Left lobe of liver (tissue), 2 donors: ENCODE measurements at places on chromosomes 4 and X. TPM values are rescaled to one million over a fixed set of nuclear protein-coding genes. Genes with fewer than 3 reads are reported as not detected.

DNA sequence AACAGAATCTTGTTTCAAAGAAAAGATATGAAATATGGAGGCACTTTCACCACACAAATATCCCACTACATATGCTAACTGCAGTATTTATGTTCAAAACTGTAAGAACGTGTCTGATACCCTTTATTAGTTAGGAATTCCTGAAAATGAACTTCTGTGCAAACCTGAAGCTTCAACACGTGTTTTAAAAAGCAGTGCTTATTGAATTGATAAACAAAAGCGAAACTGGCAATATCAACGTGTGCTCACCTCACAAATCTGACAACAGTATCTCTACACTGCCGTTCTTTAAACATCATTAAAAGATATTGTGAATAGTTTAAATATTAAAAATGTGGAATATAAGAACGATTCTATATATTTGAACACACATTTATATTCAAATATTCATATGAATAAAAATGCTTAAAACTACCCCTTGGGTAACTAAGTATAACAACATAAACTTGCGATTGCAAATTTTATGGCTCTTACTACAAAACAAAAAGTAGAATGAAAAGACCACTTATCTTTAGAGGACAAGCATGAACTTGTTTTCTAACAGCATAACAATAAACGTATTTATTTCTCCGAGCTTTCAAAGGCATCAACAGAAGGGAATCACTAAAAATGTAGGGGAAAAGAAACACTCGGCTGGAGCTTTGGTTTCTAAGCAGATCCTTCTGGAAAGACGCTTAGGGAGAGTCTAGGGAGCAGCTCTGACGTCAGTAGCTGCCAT is at the start of gene LRP2BP:
TSS of gene LRP2BP (minus strand) at position 687 of the 718 bp plus-strand sequence. CDS start 17,738 bp downstream, outside the sequence.
- DNase-seq: no peak

- DNase-seq: no peak
These were observed 2.3 kb downstream of the PLAC8 start for GRCh38 chr4:83112231-83112630.

DNA sequence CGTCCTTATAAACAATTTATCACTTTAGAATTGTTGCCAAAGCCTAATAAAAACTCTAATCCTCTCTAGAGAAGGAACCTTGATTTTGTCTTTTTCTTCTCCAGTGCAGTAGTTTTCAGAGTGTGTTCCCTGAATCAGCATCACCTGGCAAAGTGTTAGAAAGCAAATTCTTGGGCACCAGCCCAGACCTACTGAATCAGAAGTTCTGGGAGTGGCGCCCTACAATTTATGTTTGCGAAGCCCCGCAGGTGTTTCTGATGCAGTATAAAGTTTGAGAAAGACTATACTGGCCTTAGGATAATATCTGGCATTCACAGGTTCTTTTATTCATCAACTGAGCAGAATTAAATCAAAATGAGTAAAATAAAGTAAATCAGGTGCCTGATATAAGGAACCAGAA is 645.8 kb upstream of the ATOH1 start:
- no peak for DNase-seq

- DNase-seq: no peak
These were observed 35.0 kb upstream of the CLCN4 start for GRCh38 chrX:10121787-10122186.

- DNase-seq: no peak
These were observed 66.4 kb upstream of the MAOA start for GRCh38 chrX:43589735-43590134.

GRCh38 chr4:38367642-38368174 is 296.3 kb upstream of the KLF3 start:
- no peak for DNase-seq

- DNase-seq: peak; percentile 76
These were observed 553 bp downstream of the SEPTIN6 start for GRCh38 chrX:119692191-119693039.

DNA sequence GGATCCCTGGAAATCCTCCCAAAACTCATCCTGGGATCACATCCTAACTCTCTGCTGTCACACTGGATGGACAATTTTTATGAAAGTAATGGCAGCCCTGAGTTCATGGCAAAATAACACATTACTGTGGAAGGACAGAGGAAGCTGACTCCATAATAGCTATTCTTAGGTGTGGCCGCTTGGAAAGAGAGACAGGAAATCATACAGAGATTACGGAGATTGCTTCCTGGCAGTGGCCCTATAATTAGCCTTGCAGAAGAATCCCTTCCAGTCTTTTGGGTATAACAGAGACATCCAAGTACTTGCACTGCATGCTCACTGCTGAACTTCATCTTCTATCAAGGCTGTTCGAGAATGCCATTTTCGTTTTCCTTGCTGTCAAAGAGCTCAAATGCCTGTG is 133.1 kb upstream of the VCX start:
- no peak for DNase-seq

DNA sequence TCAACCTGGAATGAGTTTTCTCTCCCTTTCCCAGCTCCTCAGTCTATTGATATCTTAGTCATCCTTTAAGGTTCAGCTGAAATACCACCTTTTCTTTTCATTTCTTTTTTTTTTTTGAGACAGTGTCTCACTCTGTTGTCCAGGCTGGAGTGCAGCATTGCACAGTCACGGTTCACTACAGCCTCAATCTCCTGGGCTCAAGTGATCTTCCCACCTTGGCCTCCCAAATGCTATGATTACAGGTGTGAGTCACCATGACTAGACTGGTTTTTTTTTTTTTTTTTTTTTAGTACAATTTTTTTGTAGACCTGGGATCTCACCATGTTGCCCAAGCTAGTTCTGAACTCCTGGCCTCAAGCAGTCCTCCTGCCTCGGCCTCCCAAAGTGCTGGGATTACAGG is 28.9 kb downstream of the AFF1 start:
- no peak for DNase-seq

DNA sequence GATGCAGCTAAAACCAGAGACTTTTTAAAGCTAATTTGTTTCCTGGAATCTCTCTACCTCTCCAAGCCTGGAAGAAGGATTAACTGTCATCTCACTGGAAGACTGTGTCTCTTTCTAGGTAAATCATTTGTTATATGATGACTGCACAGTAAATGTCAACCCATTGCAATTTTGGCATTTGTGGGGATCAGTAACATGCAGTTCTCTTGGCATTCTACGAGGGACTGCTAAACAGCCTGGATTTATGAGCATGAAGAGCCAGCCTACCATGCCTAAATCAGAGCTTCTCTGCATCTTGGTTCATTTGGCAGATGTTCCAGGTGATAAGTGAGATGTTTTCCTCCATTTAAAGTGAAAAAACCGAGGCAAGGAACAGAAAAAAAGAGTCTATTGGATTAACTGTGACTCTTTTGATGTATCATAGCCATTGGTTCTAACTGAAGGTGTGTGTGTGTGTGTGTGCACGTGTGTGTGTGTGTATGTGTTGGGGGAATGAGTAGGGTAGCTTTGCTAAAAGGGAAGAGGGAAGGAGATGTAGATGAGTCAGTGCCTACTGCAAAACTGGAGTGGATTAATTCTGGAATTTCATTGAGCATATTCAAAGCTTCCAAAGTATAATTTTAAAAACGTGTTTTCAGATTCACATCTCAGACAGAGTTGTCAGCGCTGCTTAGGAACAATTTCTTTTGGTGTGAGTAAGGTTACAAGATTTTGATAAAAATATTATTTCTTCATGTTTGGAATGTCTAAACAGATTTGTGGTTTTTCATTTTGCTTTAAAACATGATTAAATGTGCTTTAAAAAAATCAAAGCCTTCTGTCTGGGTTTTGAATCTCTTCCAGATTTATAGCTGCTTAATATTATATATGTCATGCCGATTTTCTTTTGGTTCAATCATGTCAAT is 123.2 kb upstream of the LNX1 start:
- no peak for DNase-seq

- DNase-seq: no peak
These were observed 81.6 kb downstream of the ZFX start for GRCh38 chrX:24231131-24231540.

DNA sequence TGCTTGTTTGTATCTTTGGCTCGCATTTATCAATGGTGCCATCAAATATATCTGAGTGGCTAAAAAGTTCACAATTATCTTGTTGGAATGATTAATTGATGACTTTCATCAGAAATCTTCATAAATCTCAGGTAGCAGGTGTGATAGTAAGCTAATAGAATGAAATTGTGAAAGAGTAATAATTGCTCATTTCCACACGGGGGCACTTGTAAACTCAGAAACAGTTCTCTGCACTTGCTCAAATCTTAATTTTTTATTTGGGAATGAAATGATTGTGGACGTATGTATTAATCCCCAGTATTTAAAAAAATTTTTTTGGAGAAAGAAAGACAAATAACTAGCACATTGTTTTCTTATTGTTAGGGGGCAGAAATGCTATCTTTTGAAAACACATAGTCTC is 132.8 kb downstream of the DTHD1 start:
- no peak for DNase-seq

- DNase-seq: no peak
These were observed 44.6 kb upstream of the HGFAC start for GRCh38 chr4:3397128-3397527.

GRCh38 chrX:49177338-49177833 is 5.7 kb downstream of the PLP2 start:
- DNase-seq: no peak

DNA sequence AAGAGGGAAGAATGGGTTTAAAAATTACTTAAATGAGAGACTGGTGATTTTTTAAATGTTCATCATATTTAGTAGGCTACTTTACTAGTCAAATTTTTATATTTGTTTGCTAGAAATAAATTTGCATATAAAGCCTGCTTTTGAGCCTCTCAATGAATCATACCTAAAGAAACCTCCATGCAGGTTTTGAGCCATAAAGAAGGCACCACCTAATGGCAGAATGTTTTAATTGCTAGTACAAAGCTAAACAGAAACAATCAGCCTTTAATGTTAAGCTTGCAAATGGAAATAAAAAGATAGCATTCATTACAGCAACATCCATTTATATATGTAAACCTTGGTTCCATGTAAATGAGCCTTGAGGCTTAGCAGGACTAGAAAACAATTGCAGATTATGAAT is 989.7 kb downstream of the CCSER1 start:
- no peak for DNase-seq

DNA sequence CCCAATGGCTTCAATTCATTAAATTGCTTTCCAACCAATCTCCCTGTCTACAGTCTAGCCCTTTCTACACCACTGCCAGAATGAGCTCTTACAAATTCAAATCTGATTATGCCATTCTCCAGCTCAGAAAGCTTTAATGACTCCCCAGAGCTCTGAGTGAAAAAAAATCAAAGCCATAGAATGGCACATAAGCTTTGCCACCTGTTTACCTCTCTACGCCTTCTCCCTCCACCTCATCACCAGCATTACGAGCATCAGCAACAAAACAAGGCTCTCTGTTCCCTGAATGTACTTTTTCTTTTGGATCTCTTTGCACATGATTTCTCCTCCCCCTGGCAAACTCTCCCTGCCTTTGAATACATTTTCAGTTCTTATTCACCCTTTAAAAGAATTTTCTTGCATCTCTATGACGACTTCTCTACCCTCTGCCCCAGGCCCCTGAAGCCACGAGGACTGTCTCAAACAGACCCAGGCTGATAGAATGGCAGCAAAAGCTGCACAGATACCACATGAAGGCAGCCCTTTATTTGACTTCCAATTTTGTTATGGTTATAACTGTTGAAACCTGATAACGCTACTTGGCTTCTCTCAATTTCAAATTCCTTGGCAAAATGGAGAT is 516.0 kb downstream of the PCDH7 start:
- DNase-seq: no peak

- DNase-seq: no peak
These were observed 37.0 kb downstream of the IRS4 start for GRCh38 chrX:108699368-108699767.

DNA sequence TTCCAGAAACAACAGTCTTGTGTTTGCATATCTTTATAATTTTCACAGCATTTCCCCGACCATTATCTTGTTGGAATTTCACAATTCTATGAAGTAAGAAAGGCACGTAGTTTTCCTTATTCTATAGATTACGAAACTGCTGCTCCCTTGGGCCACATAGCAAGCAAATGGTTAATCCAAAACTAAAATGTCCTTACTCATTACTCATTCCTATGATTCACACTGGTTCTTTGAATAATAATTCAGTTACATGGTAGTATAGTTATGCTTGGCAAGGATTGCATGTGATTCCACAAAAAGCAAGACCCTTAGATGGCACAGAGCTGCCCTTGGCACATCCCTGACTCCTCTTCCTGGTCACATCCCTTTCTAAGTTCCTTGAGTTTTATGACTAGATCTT is 51.2 kb downstream of the OR13H1 start:
- no peak for DNase-seq

GRCh38 chrX:11836284-11836683 is 78.2 kb downstream of the MSL3 start:
- no peak for DNase-seq

DNA sequence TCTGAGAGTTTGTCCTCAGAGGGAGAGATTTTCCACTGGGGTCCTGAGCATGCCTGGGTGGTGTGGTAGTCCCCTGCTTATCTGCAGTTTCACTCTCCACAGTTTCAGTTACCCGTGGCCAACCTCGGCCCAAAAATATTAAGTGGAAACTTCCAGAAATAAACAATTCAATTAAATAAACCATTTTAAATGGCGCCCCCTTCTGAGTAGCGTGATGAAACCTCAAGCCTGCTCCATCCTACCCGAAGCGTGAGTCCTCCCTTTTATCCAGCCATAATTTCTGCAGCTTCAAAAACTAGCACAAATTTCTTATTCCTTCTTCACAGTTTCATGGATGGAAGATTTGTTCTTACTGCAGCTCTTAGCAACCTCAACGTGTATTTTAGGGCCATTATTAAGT is 26.7 kb downstream of the PNMA6E start:
- DNase-seq: no peak

GRCh38 chr4:134722306-134722705 is 520.7 kb upstream of the PABPC4L start:
- DNase-seq: no peak

DNA sequence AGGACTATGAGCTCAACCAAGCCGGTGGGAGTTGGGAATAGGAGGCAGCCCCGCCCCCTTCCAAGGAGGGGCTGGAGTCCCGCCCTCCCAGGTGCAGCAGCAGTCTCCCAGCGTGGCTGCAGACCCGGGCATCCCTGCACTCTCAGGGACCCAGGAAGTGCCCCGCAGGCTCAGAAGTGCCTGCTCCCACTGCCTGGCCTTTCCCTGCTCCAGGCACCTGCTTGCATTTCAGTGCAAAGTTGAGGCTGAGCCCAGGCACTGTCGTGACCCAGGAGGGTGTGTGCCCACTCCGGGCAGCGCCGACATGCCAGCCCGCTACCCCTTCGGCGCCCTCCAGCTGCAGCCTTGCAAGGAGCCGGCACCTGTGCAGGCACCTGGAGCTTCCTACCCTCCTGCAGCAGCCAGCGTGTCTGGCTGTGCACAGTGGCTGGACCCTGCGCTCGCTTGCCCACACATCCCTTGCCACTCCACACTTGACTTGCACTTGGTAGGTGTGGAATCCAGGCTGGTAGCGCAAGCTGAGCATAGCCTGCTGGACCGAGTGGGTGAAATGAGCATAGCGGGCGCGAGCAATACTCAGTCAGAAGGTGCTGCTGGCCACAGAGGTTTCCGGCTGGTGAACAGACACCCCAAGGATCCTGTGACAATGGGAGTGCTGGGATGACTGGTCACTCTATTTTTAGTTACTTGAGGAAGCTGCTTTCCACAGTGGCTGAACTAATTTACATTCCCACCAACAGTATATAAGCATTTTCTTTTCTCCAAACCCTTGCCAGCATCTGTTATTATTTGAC is 236.3 kb downstream of the PCDH10 start:
- DNase-seq: no peak

GRCh38 chrX:110851780-110852179 is 56.2 kb upstream of the CHRDL1 start:
- DNase-seq: no peak

The NUP62CL gene
- total RNA-seq: 0.53 TPM

The DIPK2B gene
- total RNA-seq: 0.20 TPM

The FAM184B gene
- not detected for total RNA-seq

The FABP2 gene
- not detected for total RNA-seq
